ENCODE measurements at places on chromosomes 3 and 15.

DNA sequence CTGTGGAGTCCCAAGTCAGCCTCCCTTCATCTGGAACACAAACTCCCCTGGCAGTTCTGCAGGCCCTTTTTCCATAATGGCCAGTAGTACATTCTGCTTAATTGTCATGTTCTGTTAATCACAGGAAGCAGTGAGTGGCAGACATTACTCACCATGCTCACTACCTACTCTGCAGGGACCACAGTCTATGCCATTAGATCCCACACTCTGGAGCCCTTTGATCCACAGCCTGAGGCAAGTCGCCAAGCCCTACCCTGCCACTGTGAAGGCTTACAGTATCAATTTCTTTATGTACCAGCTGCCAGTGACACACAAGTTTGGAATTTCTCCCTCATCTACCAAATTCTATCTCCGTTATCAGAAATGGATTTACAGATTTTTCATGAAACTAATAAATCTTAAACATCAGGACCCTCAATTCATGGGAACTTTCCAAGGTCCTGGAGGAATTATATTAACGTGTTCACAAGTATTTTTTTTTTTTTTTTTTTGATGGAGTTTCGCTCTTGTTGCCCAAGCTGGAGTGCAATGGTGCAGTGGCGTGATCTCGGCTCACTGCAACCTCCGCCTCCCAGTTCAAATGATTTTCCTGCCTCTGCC, 20.6 kb upstream of the WWTR1 start:
- no peak for DNase-seq

- DNase-seq: no peak
Measured at GRCh38 chr3:19748782-19749447, 185.1 kb downstream of the EFHB start.

GRCh38 chr3:107861904-107862303, 228.9 kb downstream of the CD47 start:
- DNase-seq: no peak

DNA sequence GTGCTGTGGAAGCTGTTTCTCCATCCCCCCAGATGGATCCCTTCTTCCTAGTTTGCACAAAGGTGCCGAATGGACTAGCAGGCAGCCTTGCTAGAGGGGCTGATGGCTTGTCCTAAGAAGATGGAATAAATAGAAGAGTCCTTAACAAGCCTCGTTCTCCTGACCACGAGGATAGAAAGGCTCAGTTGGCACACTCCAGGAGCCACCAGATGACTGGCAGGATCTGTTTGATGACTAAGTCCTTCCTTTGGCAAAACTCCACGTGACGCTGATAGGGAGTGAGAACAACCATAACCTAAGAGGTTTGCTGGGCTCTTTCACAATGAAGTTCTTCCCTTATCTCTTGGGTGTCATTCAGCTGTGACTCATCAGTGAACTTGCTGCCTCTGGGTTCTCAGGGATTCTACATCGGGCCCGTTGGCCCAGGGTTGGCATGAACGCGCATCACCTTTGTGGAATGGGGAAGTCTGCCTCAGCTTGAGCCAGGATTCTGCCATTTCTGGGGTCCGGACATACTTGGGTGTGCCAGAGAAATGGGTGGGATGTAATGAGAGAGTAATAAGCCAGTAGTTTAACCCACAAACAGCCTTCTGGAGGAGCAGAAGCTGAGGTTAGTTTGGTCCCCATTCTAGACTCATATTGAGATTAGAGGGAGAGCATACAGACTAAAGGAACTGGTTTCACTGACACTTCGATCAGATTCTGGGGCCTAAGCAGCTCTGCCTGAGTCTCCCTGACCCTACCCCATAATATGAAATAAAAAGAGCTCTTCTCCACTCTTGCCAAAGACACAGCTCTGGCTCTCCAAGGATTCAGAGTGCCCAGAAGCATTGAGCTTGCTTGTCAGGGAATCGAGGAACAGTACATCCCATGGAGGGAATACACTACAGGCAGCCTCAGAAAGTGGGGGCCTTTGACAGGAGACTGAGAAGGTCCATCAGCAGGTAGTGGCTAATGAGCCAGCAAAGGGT, 2.0 kb upstream of the MELTF start:
- DNase-seq: no peak

DNA sequence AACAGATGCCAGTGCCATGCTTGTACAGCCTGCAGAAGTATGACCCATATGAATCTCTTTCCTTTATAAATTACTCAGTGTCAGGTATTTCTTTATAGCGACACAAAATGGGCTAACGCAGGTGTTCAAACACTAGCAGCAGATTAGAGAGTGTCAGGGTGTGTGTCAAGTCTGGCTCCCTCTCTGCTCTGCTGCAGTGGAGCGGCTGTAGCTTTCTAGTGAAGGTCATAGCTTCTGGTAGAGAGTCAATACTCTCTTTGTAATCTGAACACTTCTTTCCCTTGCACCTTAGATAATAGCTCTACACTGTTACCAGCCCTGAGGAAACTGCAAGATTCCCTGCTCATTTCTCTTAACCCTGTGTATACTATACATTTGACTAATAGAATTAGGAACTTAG, 483.2 kb upstream of the TGFBR2 start:
- DNase-seq: no peak

GRCh38 chr15:38267421-38268022, 14.9 kb downstream of the SPRED1 start:
- DNase-seq: no peak

DNA sequence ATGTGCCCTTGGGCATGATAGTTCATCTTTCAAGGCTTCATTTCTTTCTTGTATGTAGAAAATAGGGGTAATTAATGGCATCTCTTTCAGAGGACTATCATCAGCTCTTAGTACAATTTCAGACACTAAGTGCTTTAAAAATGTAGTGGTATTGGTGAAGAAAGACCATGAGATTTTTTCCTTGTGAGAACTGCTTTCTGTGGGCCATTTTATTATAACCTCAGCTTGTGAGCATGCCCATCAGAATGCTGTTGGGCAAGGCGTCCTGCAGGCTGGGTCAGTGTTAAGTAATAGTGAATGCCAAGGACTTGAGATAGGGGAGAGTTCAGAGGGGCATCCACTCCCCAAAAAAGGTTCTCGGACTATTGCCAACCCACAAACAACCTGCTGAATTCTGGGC, 187.9 kb downstream of the GHSR start:
- no peak for DNase-seq

GRCh38 chr15:26893351-26894065, 26.6 kb downstream of the GABRA5 start:
- no peak for DNase-seq

GRCh38 chr3:4730719-4731118, 237.6 kb downstream of the ITPR1 start:
- no peak for DNase-seq

DNA sequence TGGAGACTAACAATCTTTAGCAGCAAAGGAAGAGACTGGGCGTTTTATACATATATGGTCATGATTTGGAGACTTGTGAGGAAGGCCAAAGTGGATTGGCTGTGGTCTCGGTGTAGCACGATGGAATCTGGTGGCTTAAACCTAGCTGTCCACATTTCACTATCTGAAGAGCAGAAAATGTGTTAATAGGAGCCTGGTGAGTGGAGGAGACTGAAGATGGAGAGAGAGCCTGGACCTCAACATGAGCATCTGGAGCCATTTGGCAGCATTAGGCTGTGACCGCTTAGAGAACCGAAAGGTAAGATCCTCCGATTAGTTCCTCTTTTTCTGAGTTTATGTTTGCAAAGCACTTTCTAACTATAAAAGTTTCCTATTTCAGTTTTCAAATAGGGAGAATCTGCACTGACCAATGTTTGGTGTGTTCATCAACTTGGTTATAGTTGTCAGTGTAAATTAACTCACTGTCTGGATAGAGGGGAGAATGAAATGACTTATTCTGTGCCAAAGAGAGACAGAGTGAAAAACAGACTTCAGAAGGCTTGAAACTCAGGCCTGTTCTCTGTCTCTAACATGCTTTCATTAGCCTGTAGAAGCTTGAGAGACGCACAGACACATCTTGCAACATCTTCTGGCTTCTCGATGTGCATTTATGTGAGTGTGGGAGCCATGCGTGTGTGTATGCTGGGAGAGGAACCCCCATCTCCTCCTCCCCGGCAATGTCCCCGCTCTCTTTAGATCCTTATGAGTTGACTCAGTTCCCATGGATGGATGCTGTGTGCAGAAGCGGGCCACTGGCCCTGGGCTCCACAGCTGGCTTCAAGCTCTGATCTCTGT, 244.7 kb upstream of the TBL1XR1 start:
- DNase-seq: no peak

- no peak for DNase-seq
Measured at GRCh38 chr3:13588221-13588701, 39.3 kb downstream of the FBLN2 start.

- DNase-seq: no peak
Measured at GRCh38 chr3:177443469-177443868, 246.2 kb upstream of the TBL1XR1 start.

DNA sequence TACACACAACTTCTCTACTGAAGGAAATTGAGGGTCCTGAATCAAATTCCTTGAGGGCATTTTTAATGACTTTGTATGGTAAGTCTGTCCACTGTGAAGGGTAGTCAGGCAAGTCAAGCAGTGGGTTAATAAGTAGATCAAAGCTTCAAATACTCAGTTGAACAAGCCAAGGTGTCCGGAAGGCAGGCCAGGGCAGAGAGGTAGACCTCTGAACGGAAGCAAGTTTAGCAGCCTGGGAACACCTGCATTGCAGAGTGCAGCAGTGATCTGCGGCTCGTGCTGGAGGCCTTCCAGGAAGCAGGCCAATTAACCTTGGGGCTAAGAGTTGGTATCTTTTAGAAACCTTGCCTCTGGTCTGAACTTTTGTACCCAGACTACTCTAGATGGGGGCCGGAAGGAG, 143.8 kb downstream of the LRTM1 start:
- DNase-seq: no peak

GRCh38 chr3:4060064-4060463, 243.1 kb upstream of the SETMAR start:
- DNase-seq: no peak

- no peak for DNase-seq
Measured at GRCh38 chr3:45529697-45530096, 64.9 kb upstream of the LIMD1 start.

DNA sequence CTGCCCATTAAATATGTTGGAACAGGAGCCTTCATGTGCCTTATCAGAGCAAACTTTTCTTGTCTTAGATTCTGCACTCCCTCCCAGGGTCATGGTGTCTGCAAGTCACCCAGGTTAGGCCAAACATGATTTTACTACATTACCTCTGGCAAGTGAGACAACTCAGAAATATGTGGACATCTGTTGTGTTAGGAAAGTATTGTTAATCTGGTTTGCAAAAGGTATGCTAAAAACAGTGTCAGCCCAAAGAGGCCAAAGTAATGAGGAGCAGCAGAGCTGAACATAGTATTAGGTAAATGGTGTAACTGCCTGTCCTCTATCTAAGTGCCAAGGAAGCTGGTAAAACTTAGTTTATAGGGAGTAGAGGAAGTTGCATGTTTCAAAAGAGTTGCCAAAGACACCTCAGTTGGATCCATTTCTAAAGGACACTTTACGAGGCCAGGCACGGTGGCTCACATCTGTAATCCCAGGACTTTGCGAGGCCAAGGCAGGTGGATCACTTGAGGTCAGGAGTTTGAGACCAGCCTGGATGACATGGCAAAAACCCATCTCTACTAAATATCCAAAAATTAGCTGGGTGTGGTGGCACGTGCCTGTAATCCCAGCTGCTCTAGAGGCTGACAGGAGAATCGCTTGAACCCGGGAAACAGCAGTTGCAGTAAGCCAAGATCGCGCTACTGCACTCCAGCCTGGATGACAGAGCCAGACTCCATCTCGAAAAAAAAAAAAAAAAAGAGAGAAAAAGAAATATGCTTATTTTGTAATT, 22.5 kb upstream of the PPIB start:
- DNase-seq: no peak

GRCh38 chr3:100891033-100891432, 102.2 kb downstream of the ABI3BP start:
- DNase-seq: no peak

DNA sequence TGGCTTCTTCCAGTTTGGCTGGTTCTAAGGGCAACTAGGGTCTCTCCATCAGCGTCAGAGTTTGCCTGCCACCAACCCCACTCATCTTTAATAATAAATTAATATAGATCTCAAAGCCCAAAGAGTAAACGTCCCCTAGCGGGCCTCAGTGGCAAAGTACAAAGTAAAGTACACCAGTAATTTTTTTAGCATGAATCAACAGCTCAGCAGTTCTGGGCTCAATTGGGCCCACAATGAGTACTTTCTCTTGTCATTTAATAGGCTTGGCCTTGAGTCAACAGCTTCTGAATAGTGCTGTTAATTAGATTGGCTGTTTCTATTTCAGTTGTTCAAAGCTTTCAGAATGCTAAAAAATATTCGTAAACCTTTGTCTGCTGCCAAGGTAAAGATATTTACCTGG, 89.0 kb upstream of the PFN2 start:
- no peak for DNase-seq

Data from stimulated activated CD4-positive, alpha-beta T cell treated with anti-CD3 and anti-CD28 coated beads, Interleukin-1b, Interleukin-23, amount 100 ng/mL, for 24 hours (primary cell).